AG08395 (cell line): ENCODE measurements at places on chromosomes 1 and 21.

DNA sequence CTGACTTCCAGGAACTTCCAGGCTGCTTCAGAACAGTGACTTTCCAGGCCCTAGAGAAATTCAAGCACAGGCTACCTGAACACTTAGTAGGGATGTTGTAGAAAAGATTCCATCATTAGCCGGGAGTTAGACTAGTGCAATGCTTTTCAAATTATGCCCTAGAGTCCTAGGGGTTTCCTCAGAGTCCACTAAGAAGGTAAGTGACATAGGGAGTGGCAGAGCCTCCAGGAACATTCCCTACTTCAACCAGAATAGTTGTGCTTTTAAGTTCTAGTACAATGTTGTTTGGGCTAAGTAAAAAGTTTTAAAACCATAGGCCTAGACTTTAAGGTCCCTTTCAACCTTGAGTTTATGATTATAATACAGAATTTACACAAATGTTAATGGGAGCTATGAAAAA is 9.1 kb upstream of the GOLPH3L start:
- no peak for DNase-seq

DNA sequence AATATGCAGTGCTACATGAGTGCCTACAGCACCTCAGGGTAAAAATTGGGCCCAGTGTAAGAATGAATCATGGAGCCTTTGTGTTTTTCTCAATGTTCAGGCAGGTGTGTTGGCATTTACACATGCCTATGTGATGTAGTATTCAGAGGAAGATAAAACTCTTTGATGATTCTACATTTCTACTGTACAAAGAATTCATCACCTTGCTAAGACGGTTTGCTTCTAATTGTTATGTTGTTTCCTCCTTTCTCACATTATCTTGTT is 867.3 kb downstream of the TTLL7 start:
- DNase-seq: no peak

- DNase-seq: no peak
Measured at GRCh38 chr1:65062339-65062738, 85.7 kb upstream of the AK4 start.

DNA sequence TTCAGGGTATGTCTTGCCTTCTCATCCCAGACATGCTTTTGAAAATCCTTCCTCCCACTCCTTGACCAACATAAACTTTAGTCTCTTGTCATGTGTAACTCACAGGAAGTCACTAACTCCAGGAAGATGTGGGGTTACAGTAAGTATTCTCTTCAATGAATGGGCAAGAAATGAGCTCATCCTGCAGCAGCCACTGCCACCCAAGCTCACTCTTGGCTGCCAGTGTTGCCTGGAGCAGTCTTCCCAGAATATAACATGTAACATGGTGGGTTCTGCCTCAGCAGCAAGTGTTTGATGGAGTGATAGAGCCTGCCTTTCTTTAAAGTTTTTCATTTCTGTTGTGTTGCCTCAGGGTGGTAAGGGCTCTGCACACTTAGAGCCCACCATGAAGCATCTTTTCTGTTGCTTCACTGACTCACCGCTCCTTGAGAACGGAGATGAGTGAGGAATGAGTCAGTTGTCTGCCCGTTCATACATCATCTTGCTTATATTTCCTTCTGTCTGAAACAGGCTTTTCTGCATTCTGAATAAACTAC is 187.0 kb downstream of the TPR start:
- peak; percentile 70 for DNase-seq

- no peak for DNase-seq
Measured at GRCh38 chr1:230798491-230798890, 51.3 kb downstream of the CAPN9 start.

- no peak for DNase-seq
Measured at GRCh38 chr1:186569856-186570255, 108.9 kb upstream of the PDC start.

DNA sequence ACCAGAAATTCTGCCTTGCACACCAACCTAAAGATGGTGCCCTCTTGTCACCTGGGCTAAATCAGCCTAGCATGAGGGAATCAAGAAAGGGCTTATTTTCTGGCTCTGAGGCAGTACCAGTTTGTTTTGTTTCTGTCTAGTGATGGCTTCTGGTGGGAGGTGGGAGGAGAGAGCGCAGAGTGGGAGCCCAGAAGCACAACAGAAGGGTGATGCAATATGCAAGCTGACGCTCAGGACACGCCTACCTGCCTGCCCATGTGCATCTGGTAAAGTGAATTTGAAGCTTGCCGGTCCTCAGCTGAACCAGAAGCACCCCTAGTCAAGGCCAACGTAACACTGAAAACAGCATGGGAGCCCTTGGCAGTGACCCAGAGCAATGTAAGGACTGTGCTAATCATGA is 138.4 kb upstream of the TIAM1 start:
- DNase-seq: no peak

DNA sequence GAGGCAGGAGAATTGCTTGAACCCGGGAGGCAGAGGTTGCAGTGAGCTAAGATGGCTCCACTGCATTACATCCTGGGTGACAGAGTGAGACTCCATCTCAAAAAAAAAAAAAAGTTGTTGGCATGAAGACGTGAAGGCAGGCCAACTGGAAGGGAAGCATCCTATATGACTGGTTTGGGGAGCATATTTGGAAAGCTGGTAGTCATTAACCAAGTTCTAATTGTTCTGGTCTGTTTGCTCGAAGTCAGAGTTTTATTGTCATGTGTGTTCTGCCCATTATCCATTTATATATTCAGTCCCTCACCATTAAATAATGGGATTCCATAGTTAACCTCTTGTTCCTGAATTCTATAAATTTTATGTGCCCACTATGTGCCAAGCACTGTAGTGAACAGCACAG is 3.3 kb upstream of the GLRX2 start:
- no peak for DNase-seq

DNA sequence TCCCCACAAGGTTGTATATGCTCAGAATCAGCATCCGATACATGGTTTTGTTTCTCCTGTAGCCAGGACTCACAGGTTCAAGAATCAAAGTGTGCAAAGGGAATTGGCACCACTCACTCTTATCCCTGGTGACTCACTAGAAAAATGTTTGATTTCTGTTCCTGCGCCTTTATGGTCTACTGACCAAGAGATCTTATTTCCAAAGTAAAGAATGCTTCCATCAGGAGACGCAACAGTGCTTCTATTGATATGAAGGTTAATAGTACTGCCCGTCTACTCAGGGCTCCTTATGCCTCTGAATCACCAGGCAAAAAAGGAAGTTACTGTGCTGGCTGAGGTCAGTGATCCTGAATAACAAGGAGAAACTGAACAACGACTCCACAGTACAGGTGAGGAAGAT is 1392.0 kb upstream of the PRMT6 start:
- no peak for DNase-seq

DNA sequence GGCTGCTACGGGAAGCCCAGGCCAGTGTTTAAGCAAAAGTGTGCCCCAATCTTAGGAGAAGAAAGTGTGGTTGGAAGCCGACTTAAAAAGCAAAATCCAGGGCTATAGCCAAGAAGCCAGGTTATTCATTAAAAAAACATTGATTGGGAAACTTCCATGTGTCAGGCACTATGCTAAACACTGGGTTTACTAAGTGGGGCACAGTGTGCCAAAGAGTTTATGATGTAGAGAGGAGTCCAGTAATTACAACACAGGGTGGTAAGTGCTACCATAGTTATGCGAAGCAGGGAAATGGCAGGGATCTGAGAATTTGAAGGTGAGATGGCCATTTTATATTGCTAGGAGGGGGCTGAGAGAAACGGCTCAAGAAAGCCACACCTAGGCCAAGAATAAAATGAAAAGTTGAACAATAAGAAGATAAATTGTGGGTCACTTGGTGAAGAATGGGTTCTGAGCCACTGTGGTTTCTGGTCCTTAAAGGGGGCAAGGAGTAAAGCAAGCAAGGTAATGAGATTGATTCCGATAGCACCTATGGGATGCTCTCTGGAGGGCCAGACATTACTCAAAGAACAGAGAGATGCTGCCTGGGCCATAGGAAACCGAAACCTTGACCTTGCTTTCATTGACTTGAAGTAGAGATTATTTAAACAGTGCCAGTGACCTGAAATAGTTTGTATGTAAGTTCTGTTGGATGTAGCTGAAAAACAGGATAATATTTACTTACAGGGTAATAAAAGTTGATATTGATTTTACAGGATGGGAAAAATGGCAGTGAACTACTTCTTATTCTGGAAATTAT is 177.8 kb downstream of the GIPC2 start:
- no peak for DNase-seq

- DNase-seq: peak; percentile 36
Measured at GRCh38 chr1:116990612-116991151, 10.9 kb upstream of the CD101 start.

DNA sequence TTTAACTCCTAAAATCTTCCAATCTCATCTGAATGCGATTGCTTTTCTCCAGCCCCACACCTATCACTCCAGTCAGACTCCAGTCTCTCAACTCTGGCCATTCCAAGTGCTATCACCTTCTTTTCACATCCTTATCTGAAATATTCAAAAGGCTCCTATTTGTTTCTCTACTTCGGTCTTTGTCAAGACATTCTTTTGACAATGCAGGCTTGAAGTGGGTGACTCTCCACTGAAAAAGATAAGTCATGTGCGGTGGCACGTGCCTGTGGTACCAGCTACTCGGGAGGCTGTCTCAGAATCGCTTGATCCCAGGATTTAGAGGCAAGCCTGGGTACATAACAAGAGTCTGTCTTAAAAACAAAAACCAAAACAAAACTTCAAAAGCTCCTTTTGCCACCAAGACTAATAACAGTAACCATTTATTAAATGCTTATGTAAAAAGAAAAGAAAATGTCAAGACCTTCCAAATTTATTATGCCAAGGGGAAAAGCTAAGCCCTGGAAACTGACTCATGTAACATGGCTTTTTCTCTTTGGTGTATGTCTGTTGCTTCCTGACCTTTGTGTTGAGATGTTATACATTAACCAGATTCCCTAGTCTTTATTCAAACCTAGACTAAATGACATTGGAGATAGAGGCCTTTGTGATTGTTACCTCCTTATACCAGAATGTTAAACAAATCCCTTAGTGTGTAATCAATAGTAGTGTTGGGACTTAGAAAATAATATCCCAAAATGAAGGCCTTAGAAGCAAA is 3.6 kb downstream of the ALG14 start:
- no peak for DNase-seq

- DNase-seq: no peak
Measured at GRCh38 chr1:66416295-66416694, 117.7 kb upstream of the SGIP1 start.

DNA sequence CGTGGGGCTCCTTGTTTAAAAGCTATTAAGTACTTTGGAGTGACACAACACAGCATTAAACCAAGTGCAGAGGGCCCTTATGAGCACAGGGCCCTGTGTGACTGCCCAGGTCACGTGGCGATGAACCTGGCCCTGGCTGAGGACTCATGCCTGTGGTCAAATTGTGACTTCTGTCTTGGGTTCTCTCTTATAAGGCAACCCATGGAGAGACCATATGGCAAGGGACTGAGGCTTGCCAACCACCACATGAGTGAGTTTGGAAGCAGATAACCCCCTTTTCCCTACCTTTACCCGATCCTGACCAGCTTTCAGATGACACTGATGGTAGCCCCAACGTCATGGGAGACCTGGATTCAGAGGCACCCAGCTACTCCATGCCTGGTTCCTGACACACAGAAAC is 140.5 kb downstream of the ZBTB18 start:
- no peak for DNase-seq

GRCh38 chr1:200075938-200076546 is 48.5 kb downstream of the NR5A2 start:
- peak; percentile 65 for DNase-seq

- DNase-seq: no peak
Measured at GRCh38 chr1:215600258-215600792, 33.2 kb downstream of the KCTD3 start.

- DNase-seq: no peak
Measured at GRCh38 chr1:42056460-42056859, 96.8 kb upstream of the GUCA2B start.

DNA sequence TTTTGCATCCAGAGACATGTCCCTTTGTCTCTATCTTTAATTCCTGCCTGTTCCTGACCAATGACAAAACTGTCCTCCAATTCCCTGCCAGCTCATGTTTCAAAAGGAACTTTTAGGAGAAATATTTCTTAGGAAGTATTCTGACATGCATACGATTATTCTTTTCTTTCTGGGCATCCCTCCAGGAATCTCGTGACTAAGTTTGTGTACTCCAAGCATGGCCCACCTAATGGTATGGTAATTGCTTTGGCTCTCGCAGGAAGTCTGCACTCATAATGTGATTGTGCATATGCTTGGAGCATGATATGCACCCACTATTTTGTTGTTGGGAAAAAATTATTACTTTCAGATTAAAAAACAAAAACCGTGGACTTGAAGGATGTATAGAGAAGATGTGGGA is 256.4 kb downstream of the PRDM2 start:
- peak; percentile 18 for DNase-seq

- peak; percentile 97 for DNase-seq
Measured at GRCh38 chr1:153958111-153958960, at the start of gene CRTC2. Gene CRTC2, minus strand, starts transcription at chr1:153958612. Its CDS starts 115 bp downstream, at chr1:153958497.

DNA sequence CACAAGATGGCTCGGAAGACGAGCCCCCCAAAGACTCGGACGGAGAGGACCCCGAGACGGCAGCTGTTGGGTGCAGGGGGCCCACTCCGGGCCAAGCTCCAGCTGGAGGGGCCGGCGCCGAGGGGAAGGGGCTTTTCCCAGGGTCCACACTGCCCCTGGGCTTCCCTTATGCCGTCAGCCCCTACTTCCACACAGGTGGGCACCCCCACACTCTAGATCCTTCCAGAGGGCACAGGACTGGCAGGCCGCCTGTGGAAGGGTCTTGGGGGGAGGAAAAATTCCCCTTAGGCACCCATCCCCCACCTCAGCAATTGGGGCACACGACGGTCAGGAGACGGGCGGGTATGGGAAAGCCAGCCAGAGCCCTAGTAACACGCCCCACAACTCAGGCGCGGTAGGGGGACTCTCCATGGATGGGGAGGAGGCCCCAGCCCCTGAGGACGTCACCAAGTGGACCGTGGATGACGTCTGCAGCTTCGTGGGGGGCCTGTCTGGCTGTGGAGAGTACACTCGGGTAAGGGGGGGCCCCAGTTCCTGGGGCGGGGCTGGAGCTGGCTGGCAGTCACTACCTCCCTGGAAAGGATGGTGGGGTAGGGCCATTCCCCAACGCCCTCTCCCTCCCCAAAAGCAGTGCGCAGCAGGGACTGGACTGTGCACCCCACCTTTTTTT is 16.1 kb downstream of the NOC2L start:
- DNase-seq: no peak

GRCh38 chr1:60402216-60402615 is 328.6 kb upstream of the C1orf87 start:
- DNase-seq: no peak

- no peak for DNase-seq
Measured at GRCh38 chr1:205229916-205230700, 2.4 kb downstream of the TMCC2 start.

- DNase-seq: no peak
Measured at GRCh38 chr1:145985129-145985501, 11.3 kb downstream of the TXNIP start.

GRCh38 chr1:229753764-229754551 is 127.9 kb downstream of the URB2 start:
- no peak for DNase-seq
